ENCODE measurements at places on chromosomes 2 and 18. TPM values are rescaled to one million over a fixed set of nuclear protein-coding genes. Genes with fewer than 3 reads are reported as not detected.

GRB14 gene
- total RNA-seq, result 41.7 TPM

NBEAL1 gene
- 39.3 TPM for total RNA-seq

SLC35F5 gene
- total RNA-seq, result 198 TPM

CFAP53 gene
- total RNA-seq, result 1.3 TPM

CELF4 gene
- total RNA-seq, result 0.85 TPM

SERPINB10 gene
- not detected for total RNA-seq

PSTPIP2 gene
- total RNA-seq, result 11.1 TPM

ALKAL2 gene
- 18.2 TPM for total RNA-seq

RALBP1 gene
- 64.3 TPM for total RNA-seq

GPR155 gene
- 7.6 TPM for total RNA-seq

Measured in kidney (tissue), 22 donors.